ENCODE measurements at places on chromosomes 5 and 9.

DNA sequence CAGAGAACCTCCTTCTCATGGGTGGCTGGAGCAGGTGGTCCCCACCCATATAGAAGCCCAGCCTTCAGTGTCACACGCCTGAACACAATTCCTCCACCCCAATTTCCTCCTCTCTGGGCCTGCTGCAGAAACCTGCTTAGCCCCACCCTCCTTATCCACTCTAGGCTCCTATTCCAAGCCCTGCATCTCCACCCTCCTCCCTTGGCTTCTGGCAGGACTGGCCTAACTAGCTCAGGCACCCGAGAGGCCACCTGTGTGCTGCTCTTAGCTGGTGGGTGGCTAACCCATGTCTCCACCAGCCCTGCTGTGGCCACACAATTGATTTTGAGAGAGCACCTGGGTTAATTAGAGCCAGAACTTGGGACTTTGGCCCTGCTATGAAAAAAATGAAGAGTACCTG lies 77.3 kb upstream of the ATP10B start:
- no peak for DNase-seq

DNA sequence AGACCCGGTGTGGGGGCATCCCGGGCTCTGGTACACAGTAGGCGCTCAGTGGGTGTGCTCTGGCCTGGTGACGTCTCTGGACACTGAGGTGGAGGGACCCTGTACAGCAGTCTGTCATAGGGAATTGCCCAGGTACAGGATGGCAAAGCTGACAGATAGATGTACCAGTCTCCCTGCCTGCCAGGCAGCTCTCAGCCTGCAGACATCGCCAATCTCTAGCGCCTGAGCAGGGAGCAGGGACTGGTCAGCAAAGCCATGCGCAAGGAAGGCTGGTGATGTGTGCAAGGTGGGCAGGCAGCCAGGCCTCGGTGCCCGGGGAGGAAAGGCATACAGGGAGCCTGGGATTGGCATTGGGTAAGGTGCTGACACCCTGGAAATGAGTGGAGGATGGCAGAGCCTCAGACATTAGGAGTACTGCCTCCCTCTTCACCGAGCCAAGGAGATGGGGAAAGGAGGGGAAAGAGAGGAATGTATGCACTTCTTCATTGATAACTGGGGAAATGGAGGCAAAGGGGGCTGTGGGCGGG lies 33.9 kb upstream of the BRD3 start:
- DNase-seq, result no peak

GRCh38 chr5:88594441-88594840 lies 288.5 kb downstream of the MEF2C start:
- no peak for DNase-seq

DNA sequence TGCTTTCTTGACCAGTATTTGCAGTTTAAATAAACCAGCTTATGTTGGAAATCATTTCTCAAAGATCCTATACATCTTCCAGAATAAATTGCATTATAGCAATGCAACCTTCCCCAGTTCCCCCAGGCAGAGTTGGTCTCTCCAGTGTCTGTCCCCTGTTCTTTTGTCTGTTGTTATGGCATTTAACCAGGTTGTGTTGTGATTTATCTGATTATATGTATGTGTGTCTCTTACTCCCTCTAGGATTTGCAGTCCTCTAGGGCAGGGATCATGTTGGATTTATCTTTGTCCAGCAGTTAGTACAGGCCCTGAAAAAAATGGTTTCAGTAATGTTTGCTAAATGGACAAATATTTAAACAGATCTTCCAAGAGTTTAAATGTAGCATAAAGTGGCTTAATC lies 17.3 kb downstream of the GARNL3 start:
- DNase-seq, result no peak

- DNase-seq, result no peak
Measured at GRCh38 chr5:88681211-88681803, 201.7 kb downstream of the MEF2C start.

DNA sequence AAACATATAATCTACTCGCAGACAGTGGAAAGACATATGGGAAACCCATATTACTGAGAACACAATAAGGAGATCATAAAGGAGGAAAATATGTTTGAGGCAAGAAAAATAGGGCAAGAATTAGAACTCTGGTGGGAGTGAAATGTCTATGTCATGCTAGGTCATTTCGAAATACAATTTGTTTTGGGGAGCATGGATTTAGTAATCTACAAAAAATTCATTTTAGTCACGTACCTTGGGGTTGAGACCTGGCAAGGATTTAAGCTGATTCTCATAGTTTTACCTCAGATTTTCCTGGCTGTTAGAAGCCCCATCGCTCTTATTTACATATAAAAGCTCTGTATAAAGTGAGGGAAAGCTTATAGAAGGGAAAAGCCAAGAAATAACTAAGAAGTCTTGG lies 11.5 kb upstream of the CSNK1G3 start:
- DNase-seq, result no peak

Measured in cardiac septum (tissue), 1 donor.